Inflammatory macrophage (primary cell): ENCODE measurements at places on chromosomes 7 and 10.

DNA sequence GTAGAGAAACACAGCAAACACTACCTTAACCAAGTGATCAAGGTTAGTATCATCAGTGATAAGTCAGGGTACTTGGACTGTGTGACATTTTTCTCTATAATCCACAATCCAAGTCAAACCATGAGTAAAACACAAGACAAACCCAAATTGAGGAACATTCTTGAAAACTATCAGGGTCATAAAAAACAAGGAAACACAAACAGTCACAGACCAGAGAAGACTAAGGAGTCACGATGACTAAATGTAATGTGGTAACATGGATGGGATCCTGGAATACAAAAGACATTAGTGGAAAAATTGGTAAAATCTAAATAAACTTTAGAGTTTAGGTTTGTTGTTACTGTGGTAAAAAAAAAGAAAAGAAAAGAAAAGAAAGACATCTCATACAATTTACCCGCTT is 103.8 kb downstream of the ARMH3 start:
- peak; percentile 29 for DNase-seq

DNA sequence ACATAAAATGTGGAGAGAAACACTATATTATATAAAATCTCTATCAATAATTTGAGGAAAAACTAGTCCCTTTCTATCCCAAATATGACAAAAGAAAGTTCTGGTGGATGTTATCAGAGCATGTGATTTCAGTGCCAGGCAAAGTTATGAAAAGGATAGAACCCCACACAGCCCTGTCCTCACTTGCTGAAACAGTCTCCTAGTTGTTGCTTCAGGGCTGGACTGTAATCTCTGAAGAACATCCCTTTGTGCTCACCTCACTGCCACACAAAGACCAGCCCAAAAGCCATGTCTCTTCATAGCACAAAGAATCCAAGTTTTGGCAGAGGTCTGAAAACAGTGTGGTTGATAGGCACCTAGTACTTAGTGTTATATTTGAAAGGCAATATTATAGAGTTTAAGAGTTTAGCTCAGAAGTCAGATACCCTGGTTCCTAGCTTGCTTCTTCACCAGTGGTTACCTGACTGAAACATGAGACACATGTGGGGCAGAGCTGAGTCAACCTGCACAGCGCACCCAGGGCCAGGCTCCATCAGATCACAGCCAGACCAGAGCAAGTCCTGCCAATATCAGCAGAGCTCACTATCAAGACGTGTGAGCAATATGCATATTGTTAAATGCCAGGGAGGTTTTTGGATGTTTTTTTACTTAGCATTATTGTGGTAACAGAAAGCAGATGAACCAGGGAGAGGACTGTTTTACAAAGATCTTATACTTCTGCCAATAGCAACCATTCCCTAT is 25.0 kb downstream of the CYP3A7 start:
- DNase-seq: no peak

DNA sequence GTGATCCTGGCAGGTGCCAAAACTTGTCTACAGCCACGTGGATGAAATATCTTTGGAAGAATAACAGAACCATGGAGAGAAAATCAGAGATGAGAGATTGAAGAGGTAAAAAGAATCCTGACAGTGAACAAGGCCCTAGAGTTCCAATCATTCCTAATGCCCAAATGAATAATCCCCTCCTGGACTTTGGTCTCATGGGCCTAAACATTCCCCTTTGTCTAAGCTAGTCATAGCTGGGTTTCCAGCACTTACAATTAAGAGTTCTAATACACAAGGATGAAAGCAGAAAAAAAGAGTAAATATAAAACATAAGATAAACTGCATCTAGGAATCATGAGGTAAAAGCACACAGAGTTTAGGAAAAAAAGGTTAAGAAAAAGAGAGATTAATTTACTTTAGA is 40.2 kb downstream of the ARHGAP12 start:
- no peak for DNase-seq

GRCh38 chr10:112426111-112426510 is 20.6 kb downstream of the ZDHHC6 start:
- DNase-seq: peak; percentile 38

DNA sequence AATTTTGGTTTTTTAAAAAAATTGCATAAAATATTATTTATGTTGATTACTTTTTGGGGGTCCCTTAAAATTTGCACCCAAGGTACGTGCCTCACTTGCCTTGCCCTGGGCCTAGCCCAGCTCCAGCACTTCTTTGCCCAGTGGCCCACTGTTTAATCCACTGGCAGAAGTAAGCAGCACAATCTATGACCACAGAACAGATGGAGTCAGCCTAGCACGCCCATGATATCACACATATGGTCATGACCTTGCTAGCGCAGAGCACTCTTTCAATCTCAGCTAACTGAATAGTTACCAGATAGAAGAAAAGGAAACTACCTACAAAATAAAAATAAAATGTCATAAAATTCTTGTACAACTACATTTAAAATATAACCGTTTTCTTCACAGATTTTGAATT is 5.6 kb downstream of the OGA start:
- no peak for DNase-seq

DNA sequence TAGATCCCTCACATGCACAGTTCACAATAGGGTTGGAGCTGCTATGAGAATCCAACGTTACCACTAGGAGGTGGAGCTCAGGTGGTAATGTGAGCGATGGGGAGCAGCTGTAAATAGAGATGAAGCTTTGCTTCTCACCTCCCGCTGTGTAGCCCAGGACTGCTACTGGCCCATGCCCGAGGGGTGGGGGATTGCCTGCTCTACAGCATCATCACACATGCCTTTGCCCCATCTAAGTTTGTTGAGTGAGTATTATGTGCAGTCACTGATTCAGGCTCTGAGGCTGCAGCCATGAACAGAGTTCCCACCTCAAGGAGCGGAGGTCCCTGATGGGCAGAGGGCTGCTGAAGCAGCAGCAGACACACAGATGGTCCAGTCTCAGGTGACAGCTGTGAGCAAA is 94.1 kb downstream of the CHST15 start:
- no peak for DNase-seq

DNA sequence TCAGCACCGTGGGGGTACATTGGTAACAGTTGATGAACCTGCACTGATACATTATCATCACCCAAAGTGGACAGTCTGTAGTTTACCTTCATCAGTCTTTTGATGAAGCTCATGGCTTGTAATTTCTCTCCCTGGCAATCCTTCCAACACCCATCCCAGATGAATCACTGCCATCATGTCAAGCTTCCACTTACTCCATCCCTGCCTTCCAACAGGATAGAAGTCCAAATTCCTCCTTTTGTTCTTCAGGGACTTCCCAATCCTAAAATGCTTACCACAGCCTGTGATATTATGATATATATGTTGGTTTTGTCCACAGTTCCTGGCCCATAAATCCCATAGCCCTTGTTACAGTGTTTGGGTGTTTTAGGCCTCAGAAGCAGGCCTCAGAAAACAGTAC is 16.1 kb downstream of the SNX10 start:
- no peak for DNase-seq

GRCh38 chr10:75969031-75969430 is 537.6 kb downstream of the LRMDA start:
- no peak for DNase-seq

DNA sequence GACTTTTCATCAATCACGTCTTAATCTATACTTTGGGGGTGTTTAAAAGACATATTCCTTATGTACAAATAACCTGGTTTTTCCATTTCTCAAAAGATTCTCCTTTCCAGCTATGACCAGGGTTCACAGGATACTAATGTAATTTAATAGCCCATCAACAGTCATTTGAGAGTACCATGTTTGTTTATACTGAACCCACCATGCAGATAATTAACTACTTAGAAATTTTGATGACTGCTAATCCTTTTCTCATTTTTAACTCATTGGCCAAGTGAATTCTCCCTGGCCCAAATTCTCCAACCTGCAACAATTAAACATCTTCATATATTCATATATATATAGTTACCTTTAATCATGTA is 28.8 kb upstream of the KMT2E start:
- DNase-seq: no peak

GRCh38 chr7:91280604-91281003 is 16.4 kb downstream of the FZD1 start:
- no peak for DNase-seq

- DNase-seq: no peak
These were observed 3.7 kb downstream of the RGS10 start for GRCh38 chr10:119538632-119539358.

DNA sequence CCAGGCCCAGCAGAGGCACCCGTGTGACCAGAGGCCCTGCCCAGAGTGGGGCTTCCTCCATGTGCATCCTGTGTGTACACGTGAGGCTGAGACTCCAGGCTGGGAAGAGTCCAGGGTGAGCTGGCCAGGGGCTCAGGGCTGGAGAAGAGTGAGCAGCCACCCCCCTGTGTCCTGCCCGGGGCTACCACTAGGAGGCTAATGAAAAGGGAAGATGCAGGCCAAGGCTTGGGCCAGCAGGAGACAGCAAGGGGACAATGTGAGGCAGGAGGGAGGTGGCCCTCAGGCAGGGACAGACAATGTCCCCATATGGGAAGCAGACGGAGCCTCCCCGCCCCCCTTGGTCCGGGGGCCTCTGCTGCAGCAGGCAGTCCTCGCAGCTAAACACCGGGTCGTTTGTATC is 102.0 kb downstream of the HIF1AN start:
- DNase-seq: peak; percentile 39

GRCh38 chr10:70950801-70951200 is 62.4 kb upstream of the PCBD1 start:
- DNase-seq: no peak

DNA sequence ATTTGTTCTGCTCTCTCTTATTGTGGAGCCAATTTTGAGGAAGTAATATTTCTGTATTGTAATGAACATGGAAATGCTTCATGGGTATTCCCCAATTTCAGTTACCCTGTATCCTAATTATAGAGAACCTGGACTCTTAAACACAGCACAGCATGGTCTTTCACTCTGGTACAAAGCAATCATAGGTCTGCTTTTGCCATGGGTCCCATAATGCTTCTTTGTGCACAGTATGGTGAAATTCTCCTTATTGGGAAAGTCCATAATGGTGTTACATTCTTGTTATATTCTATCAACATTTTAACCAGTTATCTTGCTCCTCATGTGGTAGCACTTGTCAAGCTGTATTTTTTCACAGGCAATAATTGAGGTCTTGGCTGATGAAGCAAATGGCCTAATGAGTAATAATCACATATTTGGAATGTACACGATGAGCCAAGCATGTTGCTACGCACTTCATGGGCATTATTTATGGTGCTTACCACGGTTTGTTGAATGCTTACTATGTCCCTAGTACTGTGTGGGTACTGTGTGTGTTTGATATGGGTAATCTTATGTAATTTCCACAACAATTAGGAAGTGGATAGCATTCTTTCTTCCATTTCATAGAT is 42.9 kb downstream of the PRKG1 start:
- no peak for DNase-seq

DNA sequence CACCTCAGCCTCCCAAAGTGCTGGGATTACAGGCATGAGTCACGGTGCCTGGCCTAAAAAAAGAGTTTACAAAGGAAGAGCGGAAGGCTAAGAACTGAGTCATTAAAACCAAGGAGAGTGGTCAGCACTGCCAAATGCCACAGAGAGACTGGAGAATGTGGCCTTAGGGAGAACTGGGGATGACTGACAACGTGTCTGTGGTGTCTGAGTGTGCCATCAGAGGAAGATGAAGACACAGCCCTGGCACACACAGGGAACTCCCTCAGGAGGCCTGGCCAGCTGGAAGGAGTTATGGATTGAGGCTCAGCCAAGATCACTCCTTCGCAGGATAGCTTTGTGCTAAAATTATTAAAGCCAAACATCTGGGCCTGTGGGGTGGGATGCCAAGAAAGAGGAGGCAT is 3.9 kb upstream of the INA start:
- DNase-seq: no peak

DNA sequence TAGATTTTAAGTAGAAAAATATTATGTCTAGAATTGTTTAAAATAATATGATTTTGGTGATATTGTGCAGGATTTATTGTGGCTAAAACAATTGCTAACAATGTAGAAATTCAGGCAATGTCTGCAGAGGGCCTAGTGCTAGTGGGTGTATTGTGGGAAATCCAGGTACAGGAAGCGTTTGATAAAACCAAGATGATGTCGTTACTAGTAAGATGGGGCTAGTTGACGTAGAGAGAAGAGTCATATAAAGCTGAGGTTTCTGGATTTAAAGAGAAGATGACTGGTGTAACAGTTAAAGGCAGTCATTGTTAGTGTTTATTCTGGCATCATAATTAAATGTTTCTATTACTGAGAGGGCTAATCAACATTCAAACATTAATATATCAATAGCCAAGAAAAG is 43.5 kb downstream of the ADK start:
- DNase-seq: no peak

DNA sequence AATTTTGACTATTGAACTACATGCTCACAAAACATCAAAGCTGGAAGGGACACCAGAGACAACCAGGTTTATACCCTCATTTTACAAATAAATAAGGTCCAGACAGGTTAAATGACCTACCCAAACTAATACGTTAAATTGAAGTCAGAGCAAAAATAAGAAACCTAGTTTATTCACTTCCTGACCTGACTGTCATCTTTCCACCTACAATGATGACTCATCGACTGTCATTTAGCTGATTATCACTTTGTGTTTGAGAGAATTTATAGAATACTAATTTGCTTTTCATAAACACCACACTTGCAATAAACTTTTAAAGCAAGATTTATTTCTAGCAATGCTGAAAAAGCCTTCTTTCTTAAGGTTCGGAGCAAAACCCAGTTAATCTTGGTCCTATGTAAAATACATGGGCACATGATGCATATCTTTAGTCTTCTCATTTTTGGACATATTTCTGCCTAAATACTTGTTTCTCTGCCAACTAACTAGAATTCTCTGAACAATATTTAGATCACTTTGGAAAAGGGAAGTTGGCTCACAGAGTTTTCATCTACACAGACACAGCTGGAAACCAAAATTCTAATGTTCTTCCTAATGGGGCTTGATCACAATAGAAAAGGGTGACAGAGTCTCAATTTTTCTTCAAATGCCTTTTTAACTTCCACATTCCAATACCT is 16.7 kb upstream of the LRRN3 start:
- peak; percentile 30 for DNase-seq

DNA sequence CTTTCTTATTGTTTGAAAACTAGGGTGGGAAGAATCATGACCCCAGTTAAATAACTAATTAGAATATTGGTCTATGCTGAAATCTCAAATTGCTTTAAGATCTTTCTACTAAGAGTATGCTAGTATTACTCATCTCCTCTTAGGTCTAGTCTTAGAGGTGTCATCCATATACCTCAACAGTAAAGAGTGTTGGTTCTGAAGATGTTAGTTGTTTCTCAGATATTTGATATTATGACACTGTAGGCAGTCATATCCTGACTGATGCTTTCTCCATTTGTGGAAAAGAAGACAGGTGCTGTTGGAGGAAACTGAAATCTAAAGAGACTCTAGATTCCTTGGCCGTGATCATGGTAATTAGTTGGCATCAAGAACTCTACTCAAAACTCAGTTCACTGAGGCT is 21.2 kb downstream of the BPGM start:
- no peak for DNase-seq

- DNase-seq: no peak
These were observed 23.8 kb upstream of the GLCCI1 start for GRCh38 chr7:7944619-7945282.

DNA sequence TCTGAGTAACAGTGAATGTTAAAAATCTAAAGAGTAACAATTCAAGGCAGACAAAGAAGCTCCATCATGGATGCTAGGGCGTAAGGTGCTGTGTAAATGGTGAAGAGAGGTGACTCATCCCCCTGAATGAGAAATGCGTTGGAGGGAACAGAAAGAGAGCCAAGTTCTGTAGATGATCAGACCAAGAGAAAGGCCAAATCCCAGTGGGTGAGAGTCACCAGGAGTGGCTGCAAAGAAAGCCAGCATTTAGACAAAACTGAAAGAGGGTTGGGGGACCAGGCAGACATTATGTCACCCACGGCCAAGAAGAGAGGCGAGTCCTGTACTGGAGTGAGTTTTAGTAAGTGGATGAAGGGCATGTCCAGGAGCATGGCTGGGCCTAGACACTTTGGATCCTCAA is 153.1 kb downstream of the TRIL start:
- DNase-seq: no peak
